Testis (tissue), 5 donors: ENCODE measurements at places on chromosomes 7 and 10. TPM values are rescaled to one million over a fixed set of nuclear protein-coding genes. Genes with fewer than 3 reads are reported as not detected.

PON1 gene
- total RNA-seq = 0.12 TPM

ELAPOR2 gene
- 7.8 TPM for total RNA-seq

ADARB2 gene
- total RNA-seq = 13.0 TPM

NDUFB8 gene
- 141 TPM for total RNA-seq

PPP1R17 gene
- 1.7 TPM for total RNA-seq

NAMPT gene
- total RNA-seq = 60.4 TPM

ACTL6B gene
- 0.79 TPM for total RNA-seq

CDHR1 gene
- total RNA-seq = 0.19 TPM

LIPJ gene
- total RNA-seq = 3.5 TPM

FAM13C gene
- total RNA-seq = 38.5 TPM

TMEM72 gene
- total RNA-seq = 8.7 TPM

RASSF4 gene
- 68.1 TPM for total RNA-seq

GHRHR gene
- 3.6 TPM for total RNA-seq

CALHM3 gene
- 0.39 TPM for total RNA-seq

IQUB gene
- 21.3 TPM for total RNA-seq

NUDT13 gene
- total RNA-seq = 5.6 TPM

INHBA gene
- 8.0 TPM for total RNA-seq

NRP1 gene
- 15.9 TPM for total RNA-seq

C10orf90 gene
- total RNA-seq = 4.3 TPM

PRF1 gene
- 1.8 TPM for total RNA-seq

CALHM2 gene
- total RNA-seq = 53.1 TPM

GPR37 gene
- total RNA-seq = 76.3 TPM

SEPHS1 gene
- 41.7 TPM for total RNA-seq

SLC13A1 gene
- not detected for total RNA-seq

SIRT1 gene
- total RNA-seq = 50.9 TPM

PILRA gene
- 12.0 TPM for total RNA-seq

FZD1 gene
- total RNA-seq = 6.9 TPM

GATA3 gene
- total RNA-seq = 0.31 TPM

NUP205 gene
- total RNA-seq = 77.2 TPM

ACSM6 gene
- not detected for total RNA-seq

PLXDC2 gene
- 81.7 TPM for total RNA-seq

GTF2IRD1 gene
- total RNA-seq = 24.7 TPM

SPDYE6 gene
- total RNA-seq = 5.2 TPM

UFSP1 gene
- 4.2 TPM for total RNA-seq

ZMIZ1 gene
- 22.0 TPM for total RNA-seq

WASHC2C gene
- total RNA-seq = 40.1 TPM

EPO gene
- total RNA-seq = 0.63 TPM

SPDYE16 gene
- total RNA-seq = 0.68 TPM

NSUN6 gene
- total RNA-seq = 73.0 TPM

FGFR2 gene
- total RNA-seq = 28.9 TPM

CFAP70 gene
- total RNA-seq = 29.6 TPM

ZNF365 gene
- 2.8 TPM for total RNA-seq

CHAT gene
- 0.93 TPM for total RNA-seq

NACAD gene
- total RNA-seq = 12.0 TPM

JAZF1 gene
- 46.4 TPM for total RNA-seq

DPYSL4 gene
- total RNA-seq = 21.0 TPM

ABCB1 gene
- total RNA-seq = 8.6 TPM
